ENCODE measurements at places on chromosomes 2 and 18.

- DNase-seq, result no peak
These were observed 26.9 kb upstream of the KCNG2 start for GRCh38 chr18:79770826-79771225.

GRCh38 chr18:23718243-23718720 lies 29.0 kb downstream of the LAMA3 start:
- no peak for DNase-seq

GRCh38 chr18:54389143-54389505 lies 31.4 kb downstream of the C18orf54 start:
- no peak for DNase-seq

DNA sequence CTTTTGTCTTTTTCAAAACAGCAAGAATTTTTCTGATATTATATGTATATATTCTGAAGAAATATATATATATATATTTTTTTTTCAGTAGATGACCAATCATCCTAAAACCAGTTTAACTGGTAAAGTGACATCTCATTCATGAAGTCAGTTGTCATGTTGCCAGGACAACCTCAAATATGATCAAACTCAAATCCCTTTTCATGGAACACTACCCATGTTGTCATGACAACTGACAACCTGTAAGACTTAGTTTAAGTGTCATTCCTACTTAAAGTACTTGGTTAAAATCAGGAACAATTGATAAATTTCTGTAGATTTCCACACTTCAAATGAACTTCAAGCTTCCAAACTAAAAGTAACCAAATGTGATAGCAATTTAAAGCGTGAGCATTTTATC lies 101.8 kb upstream of the ERBB4 start:
- DNase-seq, result no peak

DNA sequence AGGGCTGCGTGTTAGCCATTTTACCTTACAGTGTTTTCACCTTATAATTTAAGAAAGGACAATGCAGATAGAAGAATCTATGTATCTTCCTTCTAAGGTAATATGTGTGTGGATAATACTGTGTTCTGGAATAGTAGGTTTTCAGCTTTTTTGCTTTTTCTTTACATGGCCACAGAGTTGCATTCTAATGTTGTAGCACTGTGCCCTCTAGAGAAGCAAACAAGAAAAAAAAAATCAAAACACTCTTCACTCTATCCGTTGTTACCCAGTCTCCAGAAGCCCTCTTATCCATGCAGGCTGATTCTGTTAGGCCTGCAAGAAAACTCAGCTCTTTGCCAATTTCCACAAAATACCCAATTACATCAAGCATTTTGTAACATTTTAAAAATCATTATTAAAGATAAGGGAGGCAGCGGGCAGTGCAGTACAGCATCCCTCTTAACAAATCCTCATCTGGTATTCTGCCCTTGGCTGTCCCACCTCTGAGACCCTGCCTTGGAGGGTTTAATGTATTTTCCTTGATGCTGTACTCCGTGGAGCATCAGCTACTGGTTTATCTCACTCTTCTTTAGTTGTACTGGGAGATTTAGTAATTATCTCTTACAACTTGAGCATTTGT lies 41.8 kb downstream of the CDH7 start:
- no peak for DNase-seq

- no peak for DNase-seq
These were observed 32.5 kb upstream of the MRPS9 start for GRCh38 chr2:105005181-105005951.

DNA sequence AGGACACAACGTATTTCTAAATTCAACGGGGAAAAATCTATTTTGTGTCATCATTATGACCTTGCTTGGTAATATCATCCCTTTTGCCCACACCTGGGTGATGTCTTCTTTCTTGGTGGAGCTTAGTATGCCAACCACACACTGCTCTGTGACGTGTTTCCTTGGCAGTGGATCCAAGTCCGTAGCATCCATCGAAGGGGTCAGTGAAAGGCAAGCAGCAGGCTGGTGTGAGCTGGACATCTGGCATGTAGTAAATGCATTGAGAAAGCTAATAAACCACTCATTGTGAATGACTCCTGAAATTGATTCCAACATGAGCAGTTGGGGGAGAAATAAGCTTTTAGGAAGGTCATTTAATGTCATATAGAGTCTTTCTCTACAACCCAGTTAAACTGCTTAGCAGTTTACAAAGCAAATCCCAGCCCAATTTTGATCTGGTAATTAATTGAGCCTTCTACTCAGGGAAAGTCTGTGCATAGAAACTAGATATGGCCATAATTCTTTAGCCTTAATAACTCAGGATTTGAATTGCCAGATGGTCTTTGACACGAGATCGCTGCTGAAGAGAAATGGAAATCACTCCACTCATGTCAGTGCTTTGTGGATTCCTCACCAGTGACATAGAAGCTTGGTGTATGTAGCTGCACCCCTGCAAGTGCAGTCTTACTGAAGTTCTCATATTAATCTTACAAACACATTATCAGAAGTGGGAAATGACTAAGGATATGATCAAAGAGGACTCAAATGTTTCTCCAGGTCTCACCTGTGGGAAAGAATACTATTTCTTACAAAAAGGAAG lies 494.8 kb downstream of the CMPK2 start:
- DNase-seq, result no peak

GRCh38 chr2:49959961-49960553 lies 805.7 kb upstream of the FSHR start:
- DNase-seq, result no peak

DNA sequence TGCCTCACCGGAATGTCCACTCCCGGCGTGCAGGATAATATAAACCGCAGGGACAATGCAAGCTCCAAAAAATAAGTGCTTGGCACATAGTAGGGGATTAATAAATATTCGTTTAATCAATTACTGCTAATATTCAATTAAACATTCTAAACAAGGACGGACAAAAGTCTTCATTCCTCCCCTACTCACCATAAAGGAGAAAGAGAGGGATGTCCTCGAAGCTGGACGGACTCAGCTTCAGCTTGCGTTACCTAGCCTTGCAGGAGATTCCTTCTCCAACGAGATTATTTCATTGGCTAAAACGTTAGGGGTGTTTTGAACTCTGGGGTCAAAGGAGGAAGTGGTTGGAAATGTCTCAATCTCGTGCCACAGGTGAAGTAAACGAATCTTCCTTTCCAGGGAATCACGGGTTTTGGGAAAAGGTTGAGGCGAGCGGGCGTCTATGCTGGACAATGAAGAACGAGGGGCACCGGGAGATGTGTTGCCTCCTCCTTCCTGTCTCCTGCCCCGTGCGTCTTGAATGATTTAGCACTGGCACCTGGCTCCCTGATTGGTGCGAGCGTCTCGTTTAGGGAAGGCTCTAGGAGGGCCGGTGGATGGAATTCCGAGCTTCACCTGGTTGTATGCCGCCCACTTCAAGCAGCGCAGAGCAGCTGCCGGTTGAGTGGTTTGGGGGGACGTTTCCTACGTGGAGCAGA lies 2.0 kb upstream of the GAD1 start:
- no peak for DNase-seq

GRCh38 chr2:137942037-137942832 lies 22.0 kb upstream of the HNMT start:
- no peak for DNase-seq

- no peak for DNase-seq
These were observed 25.5 kb downstream of the ITPRID2 start for GRCh38 chr2:181916726-181917718.

DNA sequence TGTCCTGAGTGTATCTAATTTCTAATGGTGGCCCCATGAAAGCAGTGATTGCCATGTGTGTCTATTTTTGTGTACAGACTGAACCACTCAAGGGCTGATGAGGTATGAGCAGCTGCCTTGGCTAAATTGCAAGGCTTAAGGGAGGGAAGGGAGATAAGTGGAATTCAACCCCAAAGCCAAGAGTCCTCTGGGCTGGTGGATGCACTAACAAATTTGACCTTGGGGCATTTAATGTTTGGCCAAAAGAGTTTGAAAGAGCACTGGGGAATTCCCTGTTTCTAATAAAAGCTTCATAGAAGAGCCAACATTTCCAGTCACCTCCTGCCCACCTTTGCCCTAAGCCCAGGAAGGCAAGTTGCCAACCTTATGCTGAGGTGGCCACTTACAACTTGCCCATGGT lies 172.1 kb downstream of the SETBP1 start:
- DNase-seq, result no peak

DNA sequence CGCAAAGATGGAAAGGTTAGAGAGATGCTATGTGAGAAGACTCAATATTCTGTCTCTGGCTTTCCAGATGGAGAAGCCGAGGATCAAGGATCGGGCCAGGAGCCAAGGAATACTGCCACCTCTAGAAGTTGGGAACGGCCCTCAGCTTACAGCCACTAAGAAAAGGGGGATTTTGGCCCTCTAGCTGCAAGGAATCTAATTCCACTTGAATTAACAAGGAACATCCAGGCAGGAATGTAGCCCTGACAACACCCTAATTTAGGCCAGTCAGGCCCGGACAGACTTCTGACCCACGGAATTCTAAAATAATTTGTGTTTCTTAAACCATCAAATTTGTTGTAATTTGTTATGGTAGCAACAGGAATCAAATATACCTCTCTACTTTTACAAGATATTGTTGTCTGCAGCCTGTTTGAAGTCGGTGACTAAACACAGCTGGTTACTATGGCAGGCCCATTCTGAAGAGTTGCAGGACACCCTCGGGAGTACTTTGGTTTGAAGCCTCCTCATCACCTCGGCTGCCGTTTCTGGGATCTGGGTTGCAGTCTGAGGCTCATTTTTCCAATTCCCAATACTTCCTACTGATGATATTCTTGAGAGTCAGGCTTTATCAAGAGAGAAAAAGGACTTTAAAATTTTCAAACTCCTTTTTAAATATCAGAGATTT lies 1131.2 kb downstream of the TSN start:
- no peak for DNase-seq

GRCh38 chr18:31750273-31750672 lies 10.4 kb downstream of the SLC25A52 start:
- DNase-seq, result no peak

DNA sequence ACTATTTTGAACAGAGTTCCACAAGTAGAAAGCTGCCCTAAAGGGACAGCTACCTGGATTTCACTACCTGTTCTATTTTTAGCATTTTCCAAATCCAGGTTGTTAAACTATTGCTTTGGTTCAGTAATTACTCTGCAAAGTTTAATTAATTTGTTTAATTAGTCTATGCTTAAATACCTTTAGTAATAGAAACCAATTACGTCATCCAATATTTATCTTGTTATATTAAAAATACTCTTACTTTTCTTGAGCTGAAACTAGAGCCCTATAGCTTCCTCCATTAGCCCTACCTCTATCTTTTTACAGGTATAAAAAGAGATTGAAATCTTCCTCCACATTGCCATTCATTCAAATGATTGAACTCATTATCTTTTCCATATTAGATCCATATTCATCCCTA lies 514.6 kb downstream of the DSC3 start:
- no peak for DNase-seq

- no peak for DNase-seq
These were observed 366.8 kb downstream of the TGIF1 start for GRCh38 chr18:3816610-3817363.

GRCh38 chr18:36597636-36598035 lies 231.2 kb downstream of the TPGS2 start:
- no peak for DNase-seq

DNA sequence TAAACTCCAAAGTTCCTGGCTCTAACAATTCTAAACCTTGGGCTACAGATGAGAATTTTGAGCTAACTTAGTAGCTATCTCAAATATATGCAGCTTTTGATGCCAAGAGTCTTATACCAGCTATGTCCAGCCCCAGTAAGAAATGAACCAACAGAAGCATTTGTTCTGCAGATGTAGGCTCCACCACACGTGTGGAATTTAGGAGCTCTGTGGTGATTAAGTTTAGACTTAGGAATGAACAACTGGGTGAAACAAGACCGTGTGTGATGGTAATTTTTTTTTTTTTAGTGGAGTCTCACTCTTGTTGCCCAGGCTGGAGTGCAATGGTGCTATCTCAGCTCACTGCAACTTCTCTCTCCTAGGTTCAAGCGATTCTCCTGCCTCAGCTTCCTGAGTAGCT lies 179.7 kb downstream of the ANKRD30B start:
- DNase-seq, result no peak

DNA sequence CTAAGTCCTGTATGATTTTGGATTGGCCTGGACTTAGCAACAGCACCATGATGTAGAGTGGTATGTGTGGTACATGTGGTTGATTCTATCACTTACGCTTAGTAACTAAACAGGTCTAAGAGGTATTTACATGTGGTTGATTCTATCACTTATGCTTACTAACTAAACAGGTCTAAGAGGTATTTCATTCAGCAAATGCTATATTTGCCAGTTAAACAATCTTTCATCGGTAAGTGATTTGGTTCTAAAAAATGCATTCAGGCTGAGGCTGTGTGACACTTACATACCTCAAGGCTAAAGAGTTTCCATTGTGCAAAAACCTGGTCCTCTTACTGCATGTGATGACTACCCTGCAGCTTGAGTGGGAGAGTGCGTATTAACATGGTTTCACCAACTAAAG lies 13.1 kb downstream of the EIF4E2 start:
- no peak for DNase-seq

DNA sequence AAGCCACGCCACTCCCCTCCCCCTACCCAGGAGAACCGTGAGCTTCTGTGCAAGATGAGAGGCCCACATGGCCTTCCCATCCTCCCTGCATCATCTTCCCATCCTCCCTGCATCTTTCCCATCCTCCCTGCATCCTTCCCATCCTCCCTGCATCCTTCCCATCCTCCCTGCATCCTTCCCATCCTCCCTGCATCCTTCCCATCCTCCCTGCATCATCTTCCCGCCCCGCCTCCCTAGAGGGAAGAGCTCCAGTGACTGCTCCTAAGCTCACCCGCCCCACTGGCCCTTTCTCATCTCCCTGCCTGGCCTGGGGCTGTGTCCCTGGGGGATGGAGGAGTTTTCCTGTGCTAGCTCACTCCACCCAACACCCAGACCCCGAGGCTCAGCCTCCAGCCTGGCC lies 93.3 kb upstream of the ASAP2 start:
- DNase-seq, result no peak

DNA sequence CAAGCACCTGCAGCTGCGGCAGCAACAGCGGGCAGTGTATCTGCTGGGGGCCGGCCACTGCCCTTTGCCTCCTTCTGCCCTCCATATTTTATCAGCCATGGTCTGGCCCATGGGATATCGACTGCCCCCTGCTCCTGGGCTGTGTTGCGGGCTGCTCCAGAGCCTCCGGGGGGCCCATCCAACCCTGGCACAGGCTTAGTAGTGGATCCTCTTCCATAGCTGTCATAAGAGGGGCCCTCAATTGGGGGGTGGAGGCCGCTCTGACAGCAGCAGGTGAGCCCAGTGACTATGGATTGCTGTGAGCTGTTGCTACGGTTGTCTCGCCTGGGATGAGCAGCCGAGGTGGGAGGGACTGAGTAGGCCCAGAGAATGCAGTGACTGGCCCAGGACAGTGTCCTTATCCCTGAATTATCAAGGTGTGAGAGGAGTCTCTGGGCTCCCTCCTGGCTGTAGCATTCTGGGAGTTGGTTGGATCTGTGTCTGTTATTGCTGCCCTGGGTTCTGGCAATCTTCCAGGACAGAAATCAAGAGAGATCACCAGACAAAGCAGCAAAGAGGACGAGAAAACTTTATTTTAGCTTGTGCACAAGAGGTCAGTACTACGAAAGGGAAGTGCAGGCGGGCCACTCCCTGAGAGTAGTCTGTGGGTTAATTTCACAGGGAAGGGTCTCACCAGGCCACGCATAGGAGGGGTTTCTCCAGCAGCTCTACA lies 145.1 kb downstream of the ASB1 start:
- no peak for DNase-seq

- DNase-seq, result no peak
These were observed 27.2 kb downstream of the WIPF1 start for GRCh38 chr2:174570318-174570958.

GRCh38 chr2:125424266-125424785 lies 1231.6 kb upstream of the GYPC start:
- no peak for DNase-seq
